ENCODE measurements at places on chromosomes 5 and 9. TPM values are rescaled to one million over a fixed set of nuclear protein-coding genes. Genes with fewer than 3 reads are reported as not detected.

RXRA gene
- polyA plus RNA-seq: 69.4 TPM

UNC13B gene
- polyA plus RNA-seq: 21.9 TPM

SPINK1 gene
- polyA plus RNA-seq: 21.3 TPM

GAS1 gene
- polyA plus RNA-seq: 35.0 TPM

All from adipose tissue (tissue), 3 donors.